ENCODE measurements at places on chromosomes 7 and 10.

DNA sequence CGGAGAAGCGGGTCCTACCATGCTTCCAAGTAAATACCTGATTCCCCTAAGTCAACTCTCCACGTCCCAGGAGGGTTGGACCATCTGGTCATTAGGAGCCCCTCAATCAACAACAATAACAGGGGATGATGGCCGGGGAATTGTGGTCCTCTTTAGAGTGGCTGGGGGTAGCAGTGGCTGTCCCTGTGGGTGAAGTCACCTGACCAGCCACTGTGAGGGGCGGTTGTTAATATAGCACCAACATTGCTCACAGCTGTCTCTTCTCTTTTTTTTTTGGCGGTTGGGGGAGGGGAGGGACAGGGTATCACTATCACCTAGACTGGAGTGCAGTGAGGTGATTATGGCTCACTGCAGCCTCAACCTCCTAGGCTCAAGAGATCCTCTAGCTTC, 67.9 kb downstream of the SPDYE5 start:
- DNase-seq, result no peak

- DNase-seq, result no peak
These were observed 45.8 kb downstream of the FIGNL1 start for GRCh38 chr7:50404392-50404791.

DNA sequence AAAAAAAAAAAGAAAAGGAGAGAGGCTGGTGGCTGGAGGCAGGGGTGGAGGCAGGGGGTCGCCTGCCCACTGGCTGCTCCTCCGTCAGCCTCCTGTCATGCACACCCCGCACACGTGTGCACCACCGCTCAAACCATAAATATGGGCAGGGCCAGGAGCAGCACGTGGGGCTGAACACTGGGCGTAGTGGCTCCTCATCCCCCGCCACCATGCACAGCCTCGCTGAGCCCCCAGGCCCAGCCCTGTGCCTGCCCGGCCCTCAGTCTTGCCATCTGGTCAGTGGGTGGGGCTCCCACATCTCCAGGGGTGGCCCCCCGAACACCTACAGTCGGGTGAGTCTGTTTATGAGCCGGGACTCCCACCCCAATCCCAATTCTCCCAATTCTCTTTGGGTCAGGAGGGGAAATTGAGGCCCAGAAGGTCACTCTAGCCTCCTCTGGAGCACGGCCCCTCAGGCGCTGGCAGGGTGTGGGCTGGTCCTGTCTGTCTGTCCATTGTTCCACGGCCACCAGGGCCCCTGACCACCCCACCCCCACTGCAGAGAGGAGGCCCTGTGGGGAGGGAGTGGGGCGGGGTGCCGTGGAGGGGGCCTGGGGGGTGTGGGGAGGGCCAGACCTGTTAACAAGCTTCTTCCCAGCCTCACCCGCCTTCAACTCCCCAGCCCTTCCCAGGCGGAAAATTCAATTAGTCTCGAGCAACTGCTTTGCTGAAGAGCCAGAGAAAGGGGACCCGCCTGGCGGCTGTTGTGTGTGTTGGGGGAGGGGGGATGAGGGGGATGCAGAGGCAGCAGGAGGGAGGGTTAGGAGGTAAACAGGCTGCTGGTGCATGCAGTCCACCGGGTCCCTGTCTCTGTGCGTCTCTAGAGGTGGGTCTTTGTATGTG, 19.5 kb upstream of the GRIFIN start:
- no peak for DNase-seq

DNA sequence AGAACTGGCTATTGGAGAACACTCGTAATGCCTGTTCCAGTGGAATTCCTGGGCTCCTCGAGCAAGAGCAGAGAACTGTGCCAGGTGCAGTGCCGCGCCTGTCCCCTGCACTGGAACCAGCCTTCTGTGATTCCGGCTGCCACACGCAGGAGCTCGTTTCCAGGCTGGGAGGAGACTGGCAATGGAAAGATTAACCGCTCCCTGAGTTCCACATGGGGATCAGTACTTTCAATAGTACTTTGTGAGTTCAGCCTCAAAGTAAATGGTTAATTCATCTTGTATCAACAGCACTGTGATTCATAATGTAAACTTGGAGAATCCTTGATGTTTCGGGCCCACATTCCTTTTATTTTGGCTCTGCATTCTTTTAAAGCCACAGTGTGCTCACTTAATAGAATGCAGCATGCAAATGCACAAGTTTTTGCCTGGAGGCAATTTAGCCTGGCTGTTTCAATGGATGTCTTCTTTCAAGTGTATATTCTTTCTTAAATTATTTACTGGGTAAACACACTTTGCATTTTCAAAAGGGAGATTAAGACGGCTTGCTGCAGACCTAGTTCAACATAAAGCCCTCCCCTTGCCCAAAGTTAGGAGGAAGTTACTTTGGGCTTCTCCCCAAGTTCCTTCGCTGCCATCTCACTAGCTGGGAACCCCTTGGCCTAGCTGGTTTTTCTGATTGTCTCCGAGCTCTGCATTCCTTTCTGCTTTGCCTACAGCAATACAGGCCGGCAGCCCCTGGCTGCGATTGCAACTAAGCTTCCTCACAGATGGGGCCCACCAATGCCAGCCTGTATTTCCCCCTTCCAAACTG, 138.1 kb upstream of the TCF7L2 start:
- no peak for DNase-seq
